Dermis blood vessel endothelial cell (primary cell): ENCODE measurements at places on chromosomes 12 and 14.

GRCh38 chr14:70166530-70167203, 22.1 kb downstream of the SLC8A3 start:
- DNase-seq: no peak

DNA sequence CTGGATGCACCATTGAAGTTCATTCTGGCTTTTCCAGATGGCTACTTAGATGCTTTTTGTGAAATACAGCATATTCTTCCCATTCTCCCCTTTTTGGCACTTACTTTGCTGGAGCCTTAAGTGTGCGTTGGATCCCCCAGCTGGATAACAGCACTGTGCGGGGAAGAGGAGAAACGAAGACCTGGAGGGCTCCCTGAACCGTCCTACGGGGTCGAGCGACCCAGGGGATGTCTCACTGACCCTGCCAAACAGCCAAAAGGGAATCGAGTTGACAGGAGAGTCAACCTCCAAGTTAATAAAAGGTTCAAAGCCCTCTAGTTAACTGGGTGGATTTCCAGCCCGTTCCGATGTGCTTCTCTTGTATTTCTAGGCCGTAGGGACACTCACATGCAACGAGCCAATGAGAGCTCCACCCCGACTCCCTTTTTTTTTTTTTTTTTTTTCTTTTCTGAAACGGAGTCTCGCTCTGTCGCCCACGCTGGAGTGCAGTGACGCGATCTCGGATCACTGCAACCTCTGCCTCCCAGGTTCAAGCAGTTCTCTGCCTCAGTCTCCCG, 1.0 kb upstream of the CAMKK2 start:
- DNase-seq: peak; percentile 28

DNA sequence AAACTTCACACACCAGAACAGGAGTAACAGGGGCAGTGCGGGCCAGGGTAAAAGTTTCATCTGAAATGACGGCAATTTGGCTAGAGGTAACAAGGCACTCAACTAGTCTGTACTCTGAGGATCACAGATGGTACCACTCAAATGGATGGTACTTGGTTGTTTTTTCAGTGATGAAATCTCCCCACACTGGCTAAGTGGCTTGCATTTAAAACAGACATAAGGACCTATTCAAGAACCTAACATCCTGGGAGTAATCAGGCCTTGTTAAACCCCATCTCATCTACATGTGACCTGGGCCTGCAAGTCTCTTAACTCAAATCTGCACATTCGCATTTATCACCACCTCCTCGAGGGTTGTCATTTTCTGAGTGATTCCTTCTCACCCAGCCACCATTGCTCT, 90.8 kb downstream of the PRKAB1 start:
- no peak for DNase-seq

- DNase-seq: no peak
Observed at GRCh38 chr14:24032727-24033418, 18.9 kb upstream of the CARMIL3 start.

DNA sequence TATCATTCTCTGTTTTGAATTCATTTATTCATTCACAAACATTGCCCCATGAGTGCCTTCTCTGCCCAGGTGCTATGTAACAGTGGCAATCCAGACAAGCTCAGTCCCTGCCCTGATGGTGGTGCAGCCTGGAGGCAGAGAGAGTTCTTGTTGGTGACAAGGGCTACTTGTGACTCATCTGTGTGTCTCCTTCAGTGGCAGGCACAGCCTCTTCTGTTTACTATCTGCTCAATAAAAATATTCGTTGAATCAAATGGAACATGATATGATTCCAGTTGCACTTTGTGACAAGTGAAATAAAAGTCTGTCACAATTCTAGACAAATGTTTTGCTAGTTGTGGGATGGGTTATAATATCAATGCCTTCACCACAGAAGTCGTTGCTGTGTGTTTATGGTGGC, 20.6 kb upstream of the CPM start:
- no peak for DNase-seq

- DNase-seq: no peak
Observed at GRCh38 chr12:65458718-65459117, 180.2 kb downstream of the MSRB3 start.

DNA sequence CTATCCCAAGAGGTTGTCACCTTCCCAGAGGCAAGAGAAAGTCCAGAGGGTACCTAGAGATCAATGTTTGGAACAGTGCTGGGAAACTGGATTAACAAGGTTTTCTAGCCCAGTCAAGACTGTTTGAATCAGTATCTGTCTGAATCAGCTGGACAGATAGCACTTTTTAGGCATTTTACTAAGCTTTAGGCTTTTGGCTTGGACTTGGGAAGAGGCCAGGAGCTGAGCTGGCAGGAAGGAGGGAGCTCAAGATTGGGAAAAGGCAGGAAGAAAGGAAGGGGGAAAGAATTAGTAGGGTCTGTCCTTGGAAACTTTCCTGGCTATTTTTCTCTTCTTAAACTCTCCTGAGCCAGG, 8.3 kb downstream of the IKZF4 start:
- DNase-seq: peak; percentile 37

DNA sequence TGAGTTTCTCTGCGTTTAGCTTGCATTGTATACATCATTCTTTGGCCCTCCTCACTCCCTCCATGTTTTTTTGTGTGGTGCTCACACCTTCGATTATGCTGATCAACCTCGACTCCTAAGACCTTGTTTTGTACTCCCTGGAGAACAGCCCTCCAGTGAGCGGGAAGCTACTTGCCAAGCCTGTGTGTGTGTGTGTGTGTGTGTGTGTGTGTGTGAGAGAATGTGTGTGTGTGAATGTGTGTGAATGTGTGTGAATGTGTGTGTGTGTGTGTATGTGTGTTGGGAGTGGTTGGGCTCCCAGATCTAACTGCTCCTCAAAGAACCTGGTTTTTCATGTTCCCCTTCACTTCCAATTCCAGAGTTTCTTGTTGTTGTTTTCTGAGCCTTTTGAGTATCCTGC, 6.0 kb downstream of the NYNRIN start:
- no peak for DNase-seq

- DNase-seq: no peak
Observed at GRCh38 chr14:103271189-103271588, 62.8 kb upstream of the EIF5 start.

- no peak for DNase-seq
Observed at GRCh38 chr12:121766290-121767039, 27.0 kb downstream of the RHOF start.

DNA sequence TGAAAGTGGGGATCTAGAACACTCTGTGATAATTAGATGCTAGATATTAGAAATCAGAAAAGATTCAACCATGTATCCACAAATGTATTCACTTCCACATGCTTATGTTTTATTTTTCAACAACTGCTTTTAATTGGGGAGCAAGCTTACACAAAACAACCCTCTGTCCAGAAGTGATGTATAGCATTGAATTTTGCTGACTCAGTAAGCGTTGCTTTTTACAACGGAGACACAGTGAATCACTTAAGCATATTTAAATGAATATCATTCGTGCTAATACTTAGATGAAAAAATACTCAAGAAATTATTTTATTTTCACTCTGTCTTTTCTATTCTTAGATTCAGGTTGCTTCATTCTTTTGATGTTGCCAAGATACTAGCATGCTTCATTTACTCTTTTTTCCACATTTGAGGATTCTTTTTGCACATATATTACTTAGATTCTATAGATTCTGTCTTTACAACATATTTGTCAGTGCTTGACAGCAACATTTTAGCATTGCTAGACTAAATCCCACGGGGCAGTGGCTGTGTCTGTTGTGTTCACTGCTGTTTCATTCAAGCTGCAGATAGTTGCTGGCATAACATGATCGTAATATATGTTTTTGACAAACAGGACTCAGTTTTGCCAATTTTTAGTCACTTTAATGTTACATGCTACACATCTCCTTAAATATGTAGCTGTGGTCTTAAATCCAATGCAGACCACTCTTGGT, 1714.4 kb upstream of the SEL1L start:
- no peak for DNase-seq

- DNase-seq: no peak
Observed at GRCh38 chr14:103839579-103839978, 7.8 kb downstream of the PPP1R13B start.

- no peak for DNase-seq
Observed at GRCh38 chr14:88790501-88791251, 2.1 kb downstream of the EML5 start.

DNA sequence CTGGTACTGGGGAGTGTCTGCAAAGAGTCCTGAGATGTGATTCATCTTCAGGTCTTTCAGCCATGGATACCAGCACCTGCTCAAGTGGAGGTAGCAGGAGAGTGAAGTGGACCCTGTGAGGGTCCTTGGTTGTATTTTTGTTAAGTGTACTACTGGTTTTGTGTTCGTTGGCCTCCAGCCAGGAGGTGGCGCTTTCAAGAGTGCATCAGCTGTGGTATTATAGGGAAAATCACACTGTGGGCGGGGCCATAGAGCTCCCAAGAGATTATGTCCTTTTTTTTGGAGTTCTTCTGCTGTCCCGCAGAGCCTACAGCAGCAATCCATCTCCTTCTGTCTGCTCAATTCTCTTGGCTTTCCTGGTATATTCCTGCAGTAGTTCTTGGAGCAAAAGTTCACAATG, 66.8 kb downstream of the SPATA7 start:
- no peak for DNase-seq

DNA sequence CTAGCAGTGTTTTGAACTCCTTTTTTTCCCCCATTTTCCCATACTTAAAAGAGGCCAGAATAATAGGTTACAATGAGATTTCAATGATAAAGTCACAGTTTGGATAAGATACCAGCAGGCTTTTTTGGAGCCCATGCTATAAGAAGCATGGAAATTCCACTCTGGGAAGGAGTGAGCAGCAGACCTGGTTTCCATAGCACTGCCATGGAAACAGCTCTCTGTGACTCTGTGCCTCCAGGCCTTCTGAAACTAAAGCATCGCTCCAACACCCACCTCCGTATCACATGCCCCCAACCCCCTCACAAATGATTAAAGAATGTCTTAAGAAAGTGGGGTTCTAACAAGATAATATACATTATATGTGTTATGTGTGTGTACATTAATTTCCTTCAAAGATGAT, 165.0 kb downstream of the GRIN2B start:
- DNase-seq: no peak

GRCh38 chr12:103877288-103877687, 36.3 kb upstream of the NT5DC3 start:
- DNase-seq: no peak

GRCh38 chr12:53057816-53058500, 8.1 kb downstream of the TNS2 start:
- DNase-seq: no peak

DNA sequence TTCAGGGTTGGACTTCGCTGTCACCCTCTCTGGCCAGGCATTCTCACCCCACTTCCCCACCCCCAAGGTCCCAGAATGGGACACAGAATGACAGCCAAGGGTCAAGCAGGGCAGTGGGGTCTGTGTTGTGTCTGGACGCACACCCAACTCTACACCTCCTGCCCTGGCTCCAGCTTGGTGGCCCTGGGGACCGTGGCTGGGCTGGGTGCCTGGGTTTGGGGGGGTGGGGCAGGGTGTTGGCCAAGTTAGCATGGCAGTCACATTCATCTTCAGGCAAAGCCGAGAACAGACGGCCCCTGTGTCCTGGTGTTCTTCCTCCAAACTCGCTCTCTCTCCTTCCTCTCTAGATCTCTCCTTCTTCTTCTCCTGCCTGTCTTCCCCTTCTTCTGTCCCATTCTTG, 5.6 kb downstream of the LRP1 start:
- no peak for DNase-seq

GRCh38 chr12:87982208-87982607, 47.0 kb downstream of the C12orf50 start:
- DNase-seq: no peak

DNA sequence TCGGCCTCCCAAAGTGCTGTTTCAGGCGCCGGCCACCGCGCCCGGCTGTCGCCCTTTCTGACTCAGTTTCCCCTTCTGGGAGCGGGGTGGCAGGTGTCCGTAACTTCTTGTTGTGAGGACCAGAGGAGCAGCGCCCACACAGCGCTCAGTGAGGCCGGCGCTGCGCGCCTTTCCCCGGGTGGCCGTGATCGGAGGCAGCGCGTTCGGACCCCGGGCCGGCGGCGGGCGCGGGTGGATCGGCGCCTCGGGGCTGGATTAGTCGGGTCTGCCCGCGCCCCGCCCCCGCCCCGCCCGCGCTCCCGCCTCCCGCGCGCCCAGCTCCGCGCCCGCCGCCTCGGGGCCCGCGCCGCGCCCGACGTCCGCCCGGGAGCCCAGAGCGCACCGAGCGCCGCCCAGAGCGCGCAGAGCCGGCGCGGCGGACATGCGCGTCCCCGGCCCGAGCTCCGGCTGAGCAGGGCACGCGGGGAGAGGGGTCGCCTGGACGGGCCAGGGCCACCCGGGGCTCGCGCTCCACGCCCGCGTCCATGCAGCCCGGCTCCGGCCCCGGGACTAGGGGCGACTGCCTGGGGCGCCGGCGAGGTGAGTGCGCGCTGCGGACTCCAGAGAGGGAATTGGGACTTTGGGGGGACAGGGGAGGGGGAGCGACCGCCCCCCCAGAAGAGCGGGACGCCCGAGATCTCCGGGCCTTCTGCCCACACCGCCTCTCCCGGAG, 50.6 kb downstream of the LRCOL1 start:
- peak; percentile 71 for DNase-seq

DNA sequence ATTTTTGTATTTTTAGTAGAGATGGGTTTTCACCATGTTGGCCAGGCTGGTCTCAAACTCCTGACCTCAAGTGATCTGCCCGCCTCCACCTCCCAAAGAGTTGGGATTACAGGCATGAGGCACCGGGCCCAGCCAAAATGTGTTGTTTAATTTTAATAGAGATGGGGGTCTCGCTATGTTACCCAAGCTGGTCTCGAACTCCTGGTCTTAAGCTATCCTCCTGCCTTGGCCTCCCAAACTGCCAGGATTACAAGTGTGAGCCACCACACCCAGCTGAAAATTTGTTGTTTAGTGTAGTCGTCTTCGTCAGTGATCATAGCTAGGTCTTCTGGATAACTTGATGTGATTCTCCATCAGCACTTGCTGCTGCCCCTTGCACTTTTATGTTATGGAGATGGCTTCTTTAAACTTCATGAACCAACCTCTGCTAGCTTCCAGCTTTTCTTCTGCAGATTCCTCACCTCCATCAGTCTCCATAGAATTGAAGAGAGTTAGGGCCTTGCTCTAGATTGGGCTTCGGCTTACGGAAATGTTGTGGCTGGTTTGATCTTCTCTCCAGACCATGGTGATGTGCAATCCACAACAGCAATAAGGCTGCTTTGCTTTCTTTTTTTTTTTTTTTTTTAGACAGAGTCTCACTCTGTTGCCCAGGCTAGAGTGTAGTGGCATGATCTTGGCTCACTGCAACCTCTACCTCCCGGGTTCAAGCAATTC, 13.0 kb downstream of the ISCU start:
- no peak for DNase-seq

DNA sequence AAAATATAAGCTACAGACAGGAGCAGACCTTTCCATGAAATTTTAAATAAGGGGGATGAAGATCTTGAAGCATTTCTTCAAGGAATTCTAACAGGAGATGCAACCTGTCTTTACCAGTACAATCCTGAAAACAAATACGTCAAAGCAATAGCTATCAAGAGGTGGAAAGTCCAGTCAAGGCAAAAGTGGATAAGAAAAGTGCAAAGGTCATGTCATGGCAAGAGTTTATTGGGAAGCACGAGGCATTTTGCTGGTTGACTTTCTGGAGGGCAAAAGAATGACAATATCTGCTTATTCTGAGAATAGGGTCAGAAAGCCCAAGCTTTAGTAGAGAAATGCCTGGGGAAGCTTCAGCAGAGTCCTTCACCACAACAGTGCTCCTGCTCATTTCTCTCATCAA, 34.3 kb upstream of the PRB4 start:
- DNase-seq: no peak
